Vagina (tissue), 2 donors: ENCODE measurements at places on chromosomes 6 and 20. TPM values are rescaled to one million over a fixed set of nuclear protein-coding genes. Genes with fewer than 3 reads are reported as not detected.

ORC3 gene
- 9.6 TPM for total RNA-seq

LY6G6C gene
- total RNA-seq, result not detected

CDK5RAP1 gene
- 15.0 TPM for total RNA-seq

DNA sequence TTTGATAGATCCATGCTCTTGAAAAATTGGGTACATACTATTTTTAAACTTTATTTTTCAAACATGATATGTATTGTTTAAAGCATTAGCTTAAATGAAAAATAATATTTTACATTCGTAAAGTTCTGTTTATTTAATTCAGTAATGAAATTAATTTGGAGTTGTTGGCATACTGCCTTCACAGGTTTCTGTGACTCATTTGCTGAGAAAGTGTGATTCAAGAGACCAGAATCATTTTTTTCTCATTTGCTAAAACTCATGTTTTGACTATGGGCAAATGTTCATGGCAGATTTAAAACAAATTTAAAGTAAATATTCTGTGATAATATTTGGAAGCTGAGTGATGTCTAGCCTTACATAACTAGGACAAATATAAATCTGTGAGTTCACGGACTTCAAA lies 230.4 kb downstream of the BCKDHB start:
- no peak for DNase-seq

- no peak for DNase-seq
Observed at GRCh38 chr6:4041480-4041879, 37.5 kb downstream of the FAM217A start.
